ENCODE measurements at places on chromosomes 3 and 15.

DNA sequence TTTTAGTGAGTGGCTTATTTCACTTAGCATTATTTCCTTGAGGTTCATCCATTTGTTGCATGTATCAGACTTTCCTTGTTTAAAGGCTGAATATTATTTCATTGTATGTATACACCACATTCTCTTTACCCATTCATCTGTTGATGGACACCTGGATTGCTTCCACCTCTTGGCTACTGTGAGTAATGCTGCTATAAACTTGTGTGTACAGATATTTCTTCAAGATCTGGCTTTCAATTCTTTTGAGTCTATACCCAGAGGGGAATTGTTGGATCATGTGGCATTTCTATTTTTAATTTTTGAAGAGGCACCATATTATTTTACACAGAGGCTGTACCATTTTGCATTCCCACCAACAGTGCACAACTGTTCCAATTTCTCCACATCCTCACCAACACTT is 313.5 kb downstream of the RPLP1 start:
- no peak for DNase-seq

GRCh38 chr3:151171145-151171757 is 31.8 kb downstream of the GPR171 start:
- no peak for DNase-seq

GRCh38 chr15:57158589-57158988 is 217.7 kb upstream of the CGNL1 start:
- no peak for DNase-seq

DNA sequence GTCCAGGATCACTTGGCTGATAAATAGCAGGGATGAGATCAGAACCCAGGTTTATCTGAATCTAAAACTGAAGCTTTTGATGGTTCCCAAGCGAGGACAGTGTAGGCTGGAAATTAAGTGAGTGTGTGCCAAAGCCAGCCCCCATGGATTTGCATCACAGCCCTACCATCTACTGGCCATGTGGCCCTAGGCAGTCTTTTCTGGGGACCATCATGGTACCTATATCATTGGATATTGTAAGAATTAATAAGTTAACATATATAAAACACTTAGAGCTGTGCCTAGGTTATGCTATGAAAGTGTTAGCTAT is 32.8 kb upstream of the SSR3 start:
- no peak for DNase-seq

- DNase-seq = peak; percentile 72
These were observed 55.2 kb upstream of the CHRNA7 start for GRCh38 chr15:31974855-31975829.

DNA sequence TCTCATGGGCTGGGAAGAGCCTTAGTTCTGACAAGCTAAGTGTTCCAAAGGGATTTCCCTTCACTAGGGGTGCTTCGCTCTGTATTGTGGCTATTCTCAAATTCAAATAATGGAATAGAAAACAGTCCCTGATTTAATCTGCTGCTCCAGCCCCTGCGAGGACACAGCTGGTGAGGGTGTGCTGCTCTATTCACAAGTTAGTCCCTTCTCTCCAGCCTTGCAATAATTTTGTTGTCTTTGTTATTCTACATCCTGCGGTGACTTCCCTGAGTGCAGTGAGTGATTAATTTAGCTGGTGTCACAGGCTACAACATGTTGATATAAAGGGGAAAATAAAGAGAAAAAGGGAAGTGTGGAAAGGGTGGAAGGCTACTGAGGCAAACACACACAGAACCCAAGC is 180.5 kb upstream of the VEPH1 start:
- no peak for DNase-seq

DNA sequence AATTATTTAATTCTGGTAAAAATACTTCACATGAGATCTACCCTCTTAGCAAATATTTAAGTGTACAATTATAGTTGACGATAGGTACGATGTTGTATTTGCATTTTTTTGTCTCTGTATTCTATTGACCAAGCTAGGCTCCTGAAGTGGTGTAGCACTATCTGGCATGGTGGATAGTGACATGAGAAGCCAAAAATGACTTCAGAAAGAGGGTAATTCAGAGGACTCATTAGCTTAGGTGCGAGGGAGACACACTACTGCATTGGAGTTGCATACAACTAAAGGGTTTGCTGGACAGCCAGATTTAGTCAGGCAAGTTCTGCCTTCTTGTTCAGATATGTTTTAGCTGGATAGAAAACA is 50.6 kb downstream of the KBTBD8 start:
- DNase-seq = no peak

GRCh38 chr3:170002879-170003278 is 34.9 kb upstream of the GPR160 start:
- DNase-seq = no peak

DNA sequence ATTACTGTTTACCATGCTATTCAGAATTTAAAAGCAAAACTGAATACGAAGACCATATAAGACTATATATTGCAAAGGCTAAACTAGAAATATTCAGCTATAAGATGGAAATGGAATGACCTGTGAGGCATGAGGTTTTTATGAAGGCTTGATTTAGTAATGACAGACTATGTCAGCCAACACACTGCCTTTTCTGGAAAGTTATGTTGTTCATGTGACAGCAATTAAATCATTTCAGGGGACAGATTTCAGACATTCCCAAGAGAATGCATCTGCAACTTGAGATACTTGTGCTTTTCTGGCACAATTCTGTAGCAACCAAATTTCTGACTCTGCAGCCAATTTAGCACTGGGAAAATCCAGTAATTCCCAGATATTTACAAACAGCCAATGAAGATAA is 8.6 kb upstream of the GATM start:
- DNase-seq = no peak

DNA sequence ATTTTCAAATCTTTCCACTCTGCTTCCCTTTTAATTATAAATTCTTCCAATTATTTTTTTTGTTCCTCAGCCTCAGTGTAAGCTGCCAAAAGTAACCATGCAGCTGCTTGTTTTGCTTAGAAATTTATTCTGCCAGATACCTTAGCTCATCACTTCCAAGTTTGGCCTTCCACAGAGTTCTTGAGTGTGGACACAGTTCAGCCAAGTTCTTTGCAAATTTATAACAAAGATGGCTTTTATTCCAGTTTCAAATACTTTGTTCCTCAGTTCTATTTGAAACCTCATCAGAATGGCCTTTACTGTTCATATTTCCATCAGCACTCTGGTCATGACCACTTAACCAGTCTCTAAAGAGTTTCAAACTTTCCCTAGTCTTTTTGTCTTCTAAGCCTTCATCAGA is 10.3 kb downstream of the RTP1 start:
- DNase-seq = no peak

GRCh38 chr3:135057996-135058395 is 262.9 kb downstream of the EPHB1 start:
- no peak for DNase-seq

DNA sequence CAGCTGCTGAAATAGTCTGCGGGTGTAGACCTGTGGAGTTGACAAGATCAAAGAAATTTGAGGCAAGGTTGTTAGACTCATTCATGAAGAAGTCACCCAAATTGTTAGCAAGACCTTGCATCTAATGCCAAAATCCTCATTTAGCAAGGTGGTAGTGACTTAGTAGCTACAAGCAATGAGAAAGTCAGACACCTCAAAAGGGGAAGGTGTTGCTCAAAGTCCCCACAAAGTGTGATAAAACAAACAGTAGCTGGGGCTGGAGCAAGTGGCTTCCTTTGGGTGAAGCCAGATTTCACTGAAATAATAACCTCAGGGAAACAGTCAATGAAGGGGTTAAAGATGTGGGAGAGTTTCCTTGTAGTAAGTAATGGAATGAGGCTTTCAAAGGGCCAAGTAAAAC is 44.9 kb downstream of the CD86 start:
- no peak for DNase-seq

DNA sequence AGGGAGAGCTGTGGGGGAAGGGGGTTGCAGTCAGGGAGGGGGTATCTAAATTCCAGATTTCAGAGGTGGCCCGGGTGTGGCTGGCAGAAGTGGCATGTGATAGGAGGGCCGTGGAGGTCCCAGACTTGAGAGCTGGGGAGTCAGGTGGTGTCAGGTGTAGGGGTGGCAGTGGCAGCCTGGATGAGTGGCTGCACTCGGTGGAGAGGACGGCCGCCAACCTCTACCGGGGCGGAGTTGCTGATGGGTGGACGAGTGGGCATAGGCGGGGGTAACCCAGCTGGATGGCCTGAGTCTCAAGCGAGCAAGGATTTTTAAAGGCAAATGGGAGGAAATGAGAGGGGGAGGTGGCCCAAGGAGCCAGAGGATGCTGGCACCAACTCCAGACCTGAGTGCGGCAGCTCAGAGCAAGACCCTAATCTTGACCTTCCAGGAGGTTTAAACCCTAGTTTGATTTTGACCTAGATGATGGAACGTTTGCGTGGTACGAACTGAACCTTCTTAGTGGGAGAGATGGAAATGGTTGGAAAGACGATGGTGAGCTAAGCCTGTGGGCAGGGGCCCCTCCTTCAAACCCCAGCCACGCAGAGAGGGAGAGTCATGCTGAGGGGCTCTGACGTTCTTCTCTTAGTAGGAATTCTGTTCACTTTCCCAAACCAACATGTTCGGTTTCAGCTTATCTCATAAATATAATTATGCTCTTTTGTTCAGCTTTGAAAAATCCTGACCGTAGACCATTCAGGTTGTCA is 8.0 kb downstream of the TRAK1 start:
- DNase-seq = no peak

DNA sequence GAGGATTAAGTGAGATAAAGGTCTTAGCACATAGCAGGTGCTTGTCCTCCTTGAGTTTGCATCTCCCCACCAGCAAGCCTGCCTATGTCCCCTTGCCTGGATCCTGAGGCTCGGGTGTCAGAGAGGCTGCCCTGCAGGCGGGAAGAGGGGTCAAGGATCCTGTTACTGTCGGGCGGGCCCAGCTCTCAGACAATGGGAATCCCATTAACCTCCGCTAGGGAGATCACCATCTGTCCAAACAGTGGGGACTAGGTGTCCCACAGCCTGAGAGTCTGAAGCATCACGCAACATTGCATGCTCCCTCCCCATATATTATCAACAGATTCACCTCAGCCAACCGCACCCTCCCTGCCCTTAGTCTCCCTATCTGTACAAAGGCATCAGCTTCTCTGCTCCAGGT is 151.4 kb downstream of the FBLN2 start:
- DNase-seq = no peak

DNA sequence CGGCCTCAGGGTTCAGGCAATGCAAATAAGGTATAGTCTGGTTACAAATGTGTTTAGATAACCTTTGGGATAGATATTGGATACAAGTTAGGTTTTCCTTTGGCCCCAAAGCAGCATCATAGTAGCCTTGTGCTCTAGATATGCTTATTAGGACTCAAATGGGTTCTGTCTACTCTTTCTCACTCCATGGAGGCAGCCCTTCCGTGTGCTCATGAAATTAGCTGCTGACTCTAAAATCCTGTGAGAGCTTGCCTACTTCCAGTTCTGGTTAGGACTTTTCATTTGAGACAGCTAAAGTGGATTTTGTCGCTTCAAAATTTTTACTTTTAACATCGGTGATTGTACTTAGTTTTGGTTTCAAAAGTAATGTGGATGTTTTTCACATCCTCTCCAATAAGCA is 1.6 kb downstream of the CDV3 start:
- DNase-seq = peak; percentile 40

GRCh38 chr3:150114873-150115540 is 144.3 kb upstream of the PFN2 start:
- DNase-seq = no peak

DNA sequence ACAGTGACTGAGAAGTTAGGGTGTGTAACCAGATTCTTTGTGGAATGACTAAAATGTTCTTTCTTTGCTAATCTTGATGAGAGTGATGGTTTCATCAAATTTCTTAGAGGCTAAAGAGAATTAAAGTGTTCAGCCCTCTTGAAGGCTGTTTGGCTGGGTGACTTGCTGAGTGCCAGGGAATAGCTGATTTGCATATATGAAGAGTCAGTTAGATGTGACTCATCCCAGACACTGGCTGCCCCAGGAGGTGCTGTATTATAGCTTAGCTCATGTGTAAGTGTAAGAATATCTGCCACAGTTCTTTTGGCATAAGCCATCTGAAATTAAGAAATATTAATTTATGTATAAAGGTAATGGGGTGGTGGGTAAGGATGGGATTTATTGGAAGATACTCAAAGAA is 535.1 kb downstream of the NLGN1 start:
- no peak for DNase-seq

DNA sequence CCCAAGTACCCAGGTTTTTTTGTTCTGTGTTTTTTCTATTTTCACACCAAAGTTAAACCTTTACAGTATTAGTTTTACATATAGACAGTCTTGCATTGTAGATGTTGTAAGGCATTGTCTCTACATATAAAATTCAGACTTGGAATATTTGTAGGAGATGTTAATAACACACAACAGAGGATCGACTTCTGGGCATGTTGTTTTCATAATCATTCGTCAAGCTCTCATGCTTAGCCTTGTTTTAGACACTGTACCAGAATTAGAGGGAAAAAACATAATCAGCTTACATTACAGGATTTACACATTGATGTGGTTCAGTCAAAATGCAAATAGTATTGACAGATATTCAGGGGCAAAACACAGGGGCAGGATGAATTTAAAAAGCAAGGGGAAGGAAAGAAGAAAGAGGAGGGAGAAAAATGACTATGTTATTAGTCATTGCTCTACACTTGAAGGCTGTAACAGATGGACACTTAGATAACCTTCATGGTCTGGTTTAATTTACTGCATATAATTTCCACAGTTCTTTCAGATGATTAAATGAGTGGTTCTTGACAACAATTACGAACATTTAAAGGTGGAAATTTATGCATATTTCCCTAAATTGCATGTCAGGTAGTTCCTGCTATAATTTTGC is 7.5 kb downstream of the CMSS1 start:
- no peak for DNase-seq

- no peak for DNase-seq
These were observed 32.0 kb downstream of the ATG7 start for GRCh38 chr3:11304175-11304574.

DNA sequence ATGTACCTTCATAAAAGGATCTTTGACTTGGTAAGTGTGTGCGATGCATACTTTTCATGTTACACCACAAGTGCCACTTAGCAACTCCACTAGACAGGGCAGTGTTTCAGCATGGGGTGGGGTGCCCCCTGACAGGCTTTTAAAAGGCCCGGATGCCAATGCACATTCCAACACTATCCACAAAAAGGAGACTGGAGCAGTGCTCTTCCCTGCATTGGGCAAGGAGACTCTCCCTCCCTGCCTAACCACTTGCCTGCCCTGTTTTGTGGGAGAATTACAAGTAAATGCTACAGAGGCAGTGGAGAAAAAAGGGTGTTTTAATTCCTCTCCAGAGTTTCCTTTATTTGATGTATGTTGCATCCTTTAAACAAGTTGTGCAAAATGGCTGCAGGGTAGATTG is 1.7 kb upstream of the RARB start:
- DNase-seq = peak; percentile 83

DNA sequence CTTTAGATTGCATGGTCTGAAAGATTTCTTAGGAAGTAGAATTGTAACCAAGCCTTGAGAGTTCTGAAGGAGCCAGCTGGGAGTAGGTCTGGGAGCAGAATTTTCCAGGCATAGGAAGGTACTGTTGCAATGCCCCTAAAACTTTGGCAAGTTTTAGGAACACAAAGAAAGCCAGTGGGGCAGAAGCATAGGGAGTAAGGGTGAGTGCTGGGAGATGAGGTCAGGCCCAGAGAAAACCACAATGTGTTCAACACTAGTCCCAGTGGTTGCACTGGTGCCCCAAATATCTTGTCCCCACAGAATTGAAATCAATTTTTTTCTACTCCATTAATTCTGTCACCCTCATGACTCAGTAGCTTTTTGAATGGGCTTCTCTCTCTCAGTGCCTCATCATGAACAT is 120.7 kb upstream of the GALNT15 start:
- DNase-seq = no peak

- DNase-seq = no peak
These were observed 42.8 kb upstream of the SMAD3 start for GRCh38 chr15:67022587-67023105.
